NT2/D1 (cell line): ENCODE measurements at places on chromosomes 11 and 22.

DNA sequence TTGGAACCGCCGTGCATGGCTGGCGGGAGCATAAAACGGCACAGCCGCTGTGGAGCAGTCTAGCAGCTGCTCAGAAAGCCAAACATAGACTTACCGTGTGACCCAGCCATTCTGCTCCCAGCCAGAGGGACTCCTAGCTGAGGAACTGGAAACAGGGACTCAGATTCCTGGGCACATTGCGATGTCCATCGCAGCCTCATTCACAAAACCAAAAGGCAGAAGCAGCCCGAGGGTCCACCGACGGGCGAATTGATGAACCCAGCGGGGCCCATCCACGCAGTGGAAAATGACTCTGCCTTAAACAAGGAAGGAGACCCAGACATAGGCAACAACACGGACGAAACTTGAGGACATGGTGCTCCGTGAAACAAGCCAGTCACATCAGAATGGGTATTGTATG lies 5.7 kb upstream of the MUC5B start:
- DNase-seq, result no peak

- DNase-seq, result no peak
These were observed 10.8 kb downstream of the ST14 start for GRCh38 chr11:130170345-130170744.

DNA sequence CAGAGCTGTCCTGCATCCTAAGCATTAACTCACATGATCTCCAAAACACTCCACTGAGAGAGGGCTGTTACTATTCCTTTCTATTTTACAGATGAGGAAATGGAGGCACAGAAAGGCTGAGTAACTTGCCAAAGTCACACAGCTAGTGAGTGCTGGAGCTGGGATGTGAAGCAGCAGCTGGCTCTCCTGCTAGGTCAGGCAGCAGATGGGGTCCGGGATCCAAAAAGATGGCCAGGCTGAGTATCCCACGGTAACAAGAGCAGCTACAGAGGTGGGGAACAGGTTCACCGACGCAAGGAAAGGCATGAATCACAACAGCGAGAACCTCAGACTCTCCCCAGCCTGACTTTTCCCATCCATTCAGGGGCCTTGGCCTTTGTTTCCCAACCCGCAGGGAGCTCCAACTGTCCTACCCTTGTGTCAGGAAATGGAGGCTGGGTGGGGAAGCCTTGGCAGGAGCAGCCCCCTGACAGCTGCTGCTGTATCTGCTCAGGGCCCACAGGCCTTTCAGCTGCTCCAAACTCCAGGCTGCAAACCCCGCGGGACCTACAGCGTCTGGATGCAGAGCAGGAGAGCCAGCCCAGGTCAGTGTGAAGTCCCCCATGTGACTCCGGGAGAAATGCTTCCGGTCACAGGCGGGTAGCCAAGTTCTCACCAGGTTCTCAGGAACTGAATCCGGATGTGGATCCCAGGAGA lies 29.5 kb downstream of the DKK3 start:
- no peak for DNase-seq

- no peak for DNase-seq
These were observed 19.1 kb downstream of the HIRA start for GRCh38 chr22:19412478-19412877.

DNA sequence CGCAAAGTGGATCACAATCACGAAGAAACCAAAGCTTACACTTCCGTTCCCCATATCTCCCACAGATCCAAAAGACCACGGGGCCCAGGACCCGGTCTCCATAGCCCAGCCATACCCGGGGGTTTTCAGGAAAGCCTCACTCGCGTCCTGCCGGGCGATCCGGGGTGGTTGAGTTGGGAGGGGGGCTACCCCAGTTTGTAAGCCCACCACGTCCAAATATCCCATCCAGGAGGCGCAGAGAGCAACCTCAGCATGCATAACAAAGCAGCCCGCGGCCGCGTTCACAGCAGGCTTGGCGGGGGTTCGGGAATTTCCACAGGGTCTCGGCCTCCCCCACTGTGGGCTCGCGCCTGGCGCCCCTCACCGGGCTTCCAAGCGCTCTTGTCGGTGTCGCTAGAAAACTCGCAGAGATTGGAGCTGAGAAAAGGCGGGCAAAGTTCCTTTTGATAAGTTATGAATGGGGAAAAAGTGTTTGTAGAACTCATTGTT lies 9.5 kb downstream of the SDF2L1 start:
- DNase-seq, result no peak

DNA sequence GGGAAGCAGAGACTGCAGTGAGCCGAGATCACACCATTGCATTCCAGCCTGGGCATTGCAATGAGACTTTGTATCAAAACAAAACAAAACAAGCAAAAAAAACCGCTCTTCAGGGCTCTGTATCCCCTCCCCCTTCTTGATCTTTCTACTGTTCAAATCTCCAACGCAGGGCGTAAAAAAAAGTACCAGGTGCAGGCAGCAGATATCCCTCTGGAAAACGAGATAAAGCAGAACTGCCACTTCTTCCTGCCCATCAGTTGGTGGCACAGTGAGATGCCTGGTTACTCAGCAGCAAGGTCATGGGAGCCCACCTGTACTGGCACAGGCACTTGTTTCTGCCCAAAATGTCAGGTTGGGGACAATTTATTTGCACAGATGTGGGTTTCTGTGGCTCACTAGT lies 11.2 kb downstream of the CCS start:
- no peak for DNase-seq

DNA sequence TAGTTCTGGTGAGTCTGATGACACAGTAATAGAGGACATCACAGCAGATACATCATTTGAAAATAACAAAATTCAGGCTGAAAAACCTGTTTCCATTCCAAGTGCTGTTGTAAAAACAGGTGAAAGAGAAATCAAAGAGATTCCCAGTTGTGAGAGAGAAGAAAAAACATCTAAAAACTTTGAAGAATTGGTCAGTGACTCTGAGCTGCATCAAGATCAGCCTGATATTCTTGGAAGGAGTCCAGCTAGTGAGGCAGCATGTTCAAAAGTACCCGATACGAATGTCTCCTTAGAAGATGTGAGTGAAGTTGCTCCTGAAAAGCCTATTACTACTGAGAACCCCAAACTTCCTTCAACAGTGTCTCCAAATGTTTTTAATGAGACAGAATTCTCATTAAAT lies 38.7 kb downstream of the RTN3 start:
- no peak for DNase-seq

DNA sequence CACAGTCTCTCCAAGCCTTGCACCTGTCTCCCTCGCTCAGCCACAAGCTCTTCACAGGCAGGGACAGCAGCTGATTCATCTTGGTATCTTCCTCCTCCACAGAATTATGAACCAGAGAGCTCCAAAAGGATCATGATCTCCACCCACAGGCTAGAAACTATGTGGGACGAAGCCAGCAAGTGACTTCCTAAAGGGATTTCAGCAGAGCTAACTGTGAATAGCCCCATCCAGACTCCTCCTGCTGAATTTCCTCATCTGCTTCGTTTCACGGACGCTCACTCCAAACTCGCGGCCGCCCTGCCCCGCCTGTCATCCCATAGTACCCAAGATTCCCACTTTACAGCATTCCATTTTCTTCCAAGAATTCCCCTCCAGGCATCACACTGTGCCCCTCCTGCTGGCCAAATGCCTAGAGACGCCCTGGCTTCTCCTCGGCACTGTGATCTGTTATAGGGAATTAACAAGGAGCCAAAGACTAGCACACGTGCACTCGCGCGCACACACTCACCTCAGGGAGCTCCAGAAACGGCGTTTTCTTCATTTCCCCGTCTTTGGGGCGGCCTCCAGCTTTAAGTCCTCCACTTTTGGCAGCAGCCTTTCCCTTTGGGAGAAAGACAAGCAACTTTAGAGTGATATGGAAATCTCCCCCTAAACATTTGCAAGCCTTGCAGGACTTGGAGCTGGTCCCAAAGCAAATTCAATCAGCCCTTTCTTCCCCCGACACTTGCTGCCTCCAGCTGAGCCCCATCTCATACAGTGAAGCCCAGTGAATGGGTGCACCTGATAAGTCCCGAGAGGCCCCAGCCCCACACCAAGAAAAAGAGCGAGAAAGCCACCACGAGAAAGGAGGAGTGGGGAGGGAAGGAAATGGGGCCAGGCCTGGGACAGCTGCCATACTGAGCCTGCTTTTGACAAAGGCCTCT lies 35.5 kb downstream of the SPATA19 start:
- peak; percentile 22 for DNase-seq

GRCh38 chr11:85086504-85087284 lies 540.5 kb downstream of the DLG2 start:
- no peak for DNase-seq

DNA sequence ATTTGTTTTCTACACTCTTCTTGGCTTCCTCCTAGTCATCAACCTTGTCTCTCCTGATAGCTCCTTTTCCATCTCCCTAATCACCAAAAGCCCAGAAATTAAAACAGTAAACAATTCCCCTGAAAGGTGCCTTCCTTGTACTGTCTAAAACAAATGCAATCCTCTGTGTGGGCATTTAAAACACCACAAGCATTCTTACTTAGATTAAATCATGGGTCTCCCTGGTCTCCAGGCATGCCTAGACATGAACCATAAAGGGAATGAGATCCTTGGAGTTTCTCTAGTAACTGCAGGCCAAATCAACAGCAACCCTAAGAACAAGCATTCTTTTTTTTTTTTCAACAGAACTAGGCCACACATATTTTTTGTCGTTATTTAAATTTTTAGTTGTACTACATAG lies 1.9 kb downstream of the BTG4 start:
- no peak for DNase-seq

- no peak for DNase-seq
These were observed 18.2 kb downstream of the P2RY2 start for GRCh38 chr11:73236205-73236765.

GRCh38 chr22:33896154-33896553 lies 24.1 kb downstream of the LARGE1 start:
- no peak for DNase-seq

DNA sequence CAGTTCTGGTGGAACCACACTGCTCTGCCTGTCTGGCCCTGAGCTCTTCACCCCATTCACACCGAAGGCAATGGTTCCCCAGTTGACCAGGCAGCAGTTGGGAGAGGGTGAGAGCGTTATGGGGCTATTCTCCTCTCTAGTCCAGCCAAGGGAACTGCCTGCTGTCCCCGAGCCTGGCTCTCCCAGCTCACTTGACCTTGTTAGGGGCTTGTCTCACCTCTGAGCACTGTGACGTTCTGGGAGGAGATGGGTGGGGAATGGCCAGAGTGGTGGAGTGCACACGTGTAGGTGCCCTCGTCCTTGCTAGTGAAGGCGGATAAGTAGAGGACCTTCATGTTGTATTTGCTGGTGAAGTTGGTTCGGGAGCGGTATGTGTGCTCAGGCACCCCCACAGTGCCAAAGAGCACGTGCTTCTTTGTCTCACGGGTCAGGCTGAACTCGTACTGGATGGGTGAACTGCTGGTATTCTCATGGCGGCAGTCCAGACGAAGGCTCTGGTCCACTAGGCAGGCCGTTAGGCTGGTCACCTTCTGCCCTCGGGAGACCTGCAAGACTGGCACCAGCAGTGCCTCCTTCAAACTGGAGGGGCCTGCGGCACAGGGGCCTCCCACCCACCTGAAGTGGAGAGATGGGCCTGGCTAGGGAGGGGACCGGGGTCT lies 3.0 kb downstream of the THY1 start:
- DNase-seq, result no peak

DNA sequence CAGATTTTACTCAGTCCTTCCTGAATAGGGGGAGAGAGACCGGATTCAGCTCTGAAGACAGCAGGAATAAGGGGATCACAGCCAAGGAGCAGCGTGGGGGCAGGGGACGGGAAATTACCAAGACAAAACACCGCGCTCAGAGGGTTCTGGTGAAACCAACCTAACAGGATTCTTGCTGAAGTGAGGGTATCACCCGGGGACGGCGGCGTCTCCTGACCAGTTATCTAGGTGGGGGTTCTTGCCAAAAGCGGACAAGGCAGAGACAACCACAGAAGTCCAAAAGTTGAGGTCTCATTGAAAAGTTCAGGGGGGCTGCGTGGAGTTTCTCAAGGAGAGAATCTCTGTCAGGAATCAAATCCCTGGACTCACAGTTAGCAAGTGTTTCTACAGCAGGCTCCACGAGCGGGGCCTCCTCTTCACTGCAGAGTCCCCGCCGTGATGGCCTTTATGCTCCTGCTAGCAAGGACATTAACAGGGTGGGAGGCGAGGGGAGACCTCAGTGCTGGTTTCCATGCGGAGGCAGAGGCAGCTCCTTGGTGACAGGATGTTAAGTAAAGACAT lies 291.0 kb downstream of the BRD1 start:
- peak; percentile 71 for DNase-seq

GRCh38 chr11:70225681-70226177 lies 22.6 kb downstream of the FADD start:
- DNase-seq, result no peak

GRCh38 chr11:1260023-1260501 lies 37.2 kb downstream of the MUC5B start:
- DNase-seq, result no peak

GRCh38 chr11:66631883-66632282 lies 6.6 kb upstream of the RBM4 start:
- no peak for DNase-seq

DNA sequence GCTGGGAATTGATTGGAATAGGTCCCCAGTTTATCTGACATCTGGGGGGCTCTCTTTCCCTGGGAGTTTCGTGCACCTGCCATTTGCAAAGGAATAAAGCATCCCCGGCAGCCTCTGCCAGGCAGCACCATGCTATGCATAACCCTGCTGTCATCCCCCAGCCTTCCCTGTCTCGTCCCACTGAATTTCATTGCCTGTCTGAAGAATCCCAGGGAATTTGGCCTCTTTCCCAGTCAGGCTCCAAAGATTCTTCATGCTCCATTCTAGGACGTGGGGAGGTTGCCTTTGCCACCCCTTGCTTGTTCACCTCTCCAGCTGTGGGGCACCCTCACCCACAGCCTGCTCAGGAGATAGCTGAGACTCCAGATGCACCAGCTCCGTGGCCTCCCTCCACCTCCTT lies 195.1 kb upstream of the TBCEL start:
- no peak for DNase-seq

DNA sequence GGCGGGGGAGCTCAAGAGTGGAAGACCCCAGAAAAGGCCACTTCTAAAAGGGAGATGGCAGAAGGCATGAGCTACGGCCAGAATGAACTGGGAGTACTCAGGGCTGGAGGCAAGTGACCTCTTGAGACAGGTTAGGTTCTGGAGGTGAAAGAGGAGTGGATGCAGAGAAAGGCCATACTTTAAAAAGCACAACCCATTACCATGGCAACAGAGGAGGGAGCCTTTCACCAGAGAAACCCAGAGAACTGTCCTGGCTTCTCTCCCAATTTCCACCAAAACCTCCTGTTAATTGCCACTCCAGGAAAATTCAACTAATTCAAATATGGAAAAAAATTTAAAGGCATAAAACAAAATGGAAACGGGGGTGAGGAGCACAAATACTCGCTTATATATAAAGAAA lies 15.8 kb downstream of the A4GALT start:
- no peak for DNase-seq

DNA sequence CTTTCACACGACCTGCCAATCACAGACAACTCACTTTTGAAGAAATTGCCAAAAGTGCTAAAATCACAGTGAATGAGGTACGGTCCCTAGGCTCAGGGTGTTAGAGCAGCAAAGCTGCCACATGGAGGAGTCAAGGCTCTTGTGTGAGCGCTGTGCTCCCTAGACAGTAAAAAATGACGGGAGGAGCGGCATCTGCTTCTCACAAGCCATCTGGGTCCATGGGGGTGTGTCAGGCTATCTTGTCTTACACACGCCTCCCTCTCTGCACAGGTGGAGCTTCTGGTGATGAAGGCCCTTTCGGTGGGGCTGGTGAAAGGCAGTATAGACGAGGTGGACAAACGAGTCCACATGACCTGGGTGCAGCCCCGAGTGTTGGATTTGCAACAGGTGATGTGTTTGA lies 14.8 kb downstream of the PSMD13 start:
- DNase-seq, result no peak

- no peak for DNase-seq
These were observed 57.8 kb downstream of the RBFOX2 start for GRCh38 chr22:35970616-35971455.
